ENCODE measurements at places on chromosomes 6 and 20.
A peak's percentile ranks its signal among the peaks of the same experiment; 100 is the strongest.

DNA sequence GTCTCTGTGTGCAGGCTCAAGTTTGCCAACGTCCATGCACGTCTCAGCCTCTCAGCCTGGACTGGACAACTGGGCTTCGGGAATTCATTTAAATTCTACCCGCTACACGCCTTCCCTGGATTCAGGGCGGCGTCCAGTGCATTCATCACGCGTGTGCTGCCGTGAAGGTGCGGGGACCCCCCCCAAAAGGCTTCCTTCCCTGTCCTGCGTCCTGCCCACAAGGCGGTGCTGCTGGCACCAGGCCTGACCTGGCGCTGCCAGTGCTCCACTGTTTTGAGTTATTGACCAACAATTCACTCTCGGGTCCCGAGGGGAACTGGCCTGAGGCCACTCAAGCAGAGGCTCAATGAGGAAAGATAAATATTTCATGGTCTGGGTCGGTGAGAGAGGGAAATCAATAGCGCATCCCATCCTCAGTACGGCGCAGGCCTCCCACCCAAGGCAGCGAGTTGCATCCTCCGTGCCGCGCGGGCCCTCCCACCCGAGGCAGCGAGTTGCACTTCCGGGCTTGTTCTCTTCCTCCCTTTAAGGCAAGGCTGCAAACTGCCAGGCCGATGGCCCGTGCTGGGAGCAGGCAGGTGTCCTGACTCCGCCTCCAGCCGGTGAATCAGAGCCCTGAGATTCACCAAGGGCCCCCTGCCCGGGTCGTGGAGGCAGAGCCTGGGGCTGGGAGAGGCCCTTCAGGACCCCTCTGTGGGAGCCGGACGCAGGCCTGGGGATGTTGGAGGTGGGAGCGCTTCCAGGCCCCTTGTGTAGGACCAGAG, 22.8 kb upstream of the BHLHE23 start:
- no peak for DNase-seq

DNA sequence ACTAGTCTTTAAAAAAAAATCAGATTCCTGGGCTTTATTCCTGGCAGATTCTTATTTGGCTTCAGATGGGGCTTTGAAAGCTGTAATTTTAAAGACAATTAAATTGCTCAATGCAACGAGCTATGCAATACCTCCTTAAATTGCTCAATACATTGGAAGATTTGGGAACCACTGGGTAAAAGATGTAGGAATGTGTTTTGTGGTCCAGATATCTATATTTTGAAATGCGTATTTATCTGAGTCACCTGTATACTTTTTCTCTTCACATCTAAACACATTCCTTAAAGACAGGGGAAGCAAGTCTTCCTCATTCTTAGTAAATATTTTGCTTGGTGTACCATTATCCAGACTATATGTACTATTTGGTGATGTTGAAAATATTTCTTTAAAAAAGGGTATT, 29.6 kb upstream of the MAP7 start:
- no peak for DNase-seq

DNA sequence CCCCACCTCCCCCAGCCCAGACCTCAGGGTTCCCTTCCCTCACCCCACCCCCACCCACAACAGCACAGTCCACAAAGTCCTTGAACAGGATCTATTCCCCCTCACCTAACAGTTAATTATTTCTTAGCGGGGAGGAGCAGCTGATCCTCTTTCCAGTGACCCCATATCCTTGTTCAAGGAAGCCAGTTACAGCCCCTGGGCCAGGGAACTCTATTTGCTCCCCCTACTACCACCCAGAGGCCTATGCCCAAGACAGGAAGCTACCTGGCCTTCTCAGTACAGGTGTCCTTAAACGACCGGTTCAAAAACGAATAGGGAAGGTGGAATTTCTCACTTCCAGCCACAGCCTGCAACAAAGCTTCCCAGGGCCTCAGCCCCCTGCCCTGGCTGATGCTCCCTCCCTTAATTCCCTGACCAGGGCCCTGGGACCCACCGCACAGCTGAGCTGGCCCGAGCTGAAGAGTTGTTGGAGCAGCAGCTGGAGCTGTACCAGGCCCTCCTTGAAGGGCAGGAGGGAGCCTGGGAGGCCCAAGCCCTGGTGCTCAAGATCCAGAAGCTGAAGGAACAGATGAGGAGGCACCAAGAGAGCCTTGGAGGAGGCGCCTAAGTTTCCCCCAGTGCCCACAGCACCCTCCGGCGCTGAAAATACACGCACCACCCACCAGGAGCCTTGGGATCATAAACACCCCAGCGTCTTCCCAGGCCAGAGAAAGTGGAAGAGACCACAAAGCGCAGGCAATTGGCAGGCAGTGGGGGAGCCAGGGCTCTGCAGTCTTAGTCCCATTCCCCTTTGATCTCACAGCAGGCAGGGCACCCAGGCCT, 778 bp downstream of the MCCD1 start:
- no peak for DNase-seq

DNA sequence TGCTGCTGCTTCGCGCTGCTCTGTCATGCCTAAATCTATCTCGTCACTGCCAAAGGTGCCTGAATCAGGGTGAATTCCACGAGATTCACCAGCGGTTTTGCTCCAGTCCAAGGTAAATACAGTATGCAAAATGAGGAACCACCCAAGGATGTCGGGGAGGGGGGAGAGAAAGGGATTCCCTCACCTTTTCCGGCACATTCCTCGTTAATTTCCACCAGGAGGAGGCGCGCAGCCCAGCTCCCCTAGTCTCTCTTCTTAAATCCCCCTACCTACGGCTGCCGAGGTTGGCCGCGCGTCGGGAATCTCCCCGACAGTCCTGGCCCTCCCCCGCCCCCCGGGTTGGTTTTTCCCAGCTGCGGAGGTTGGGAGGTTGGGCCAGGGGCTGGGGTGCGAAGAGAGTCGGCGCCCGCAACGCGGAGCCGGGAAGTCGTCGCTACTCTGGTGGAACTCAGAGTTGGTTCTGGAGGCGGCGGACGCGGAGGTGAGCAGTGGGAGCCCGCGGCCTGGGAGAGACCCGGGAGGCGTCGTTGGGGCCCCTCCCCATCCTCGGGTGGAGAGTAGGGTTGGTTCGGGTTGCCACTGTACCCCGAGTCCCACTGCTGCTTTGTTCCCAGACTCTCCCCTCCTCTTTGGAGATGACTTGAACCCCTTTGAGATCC, at the start of gene TPBG:
TSS of gene TPBG (plus strand) at position 390 of the 659 bp plus-strand sequence. CDS start 1,145 bp downstream, outside the sequence.
- DNase-seq = peak; percentile 69

GRCh38 chr20:47544240-47544639, 42.6 kb downstream of the NCOA3 start:
- DNase-seq = peak; percentile 67

GRCh38 chr20:39429726-39430125, 467.6 kb downstream of the DHX35 start:
- no peak for DNase-seq

DNA sequence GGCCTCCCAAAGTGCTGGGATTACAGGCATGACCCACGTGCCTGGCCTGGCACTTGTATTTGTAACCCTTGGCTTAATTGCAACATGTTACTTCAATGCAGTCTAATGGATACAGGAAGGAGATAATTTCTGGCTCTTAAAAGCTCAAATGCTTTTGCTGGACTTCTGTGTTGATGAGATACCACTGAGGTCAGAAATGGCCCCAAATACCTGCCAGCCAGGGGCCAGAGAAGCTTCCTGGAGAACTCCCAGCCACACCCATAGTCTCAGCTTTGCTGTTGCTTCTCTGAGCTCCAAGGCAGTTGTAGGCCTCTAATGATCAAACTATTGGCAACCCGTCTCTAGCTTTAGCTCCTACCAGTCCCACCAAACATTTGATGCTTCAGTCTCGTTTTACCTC, 14.2 kb upstream of the ZNFX1 start:
- no peak for DNase-seq

- DNase-seq = no peak
These were observed 16.1 kb upstream of the CALHM6 start for GRCh38 chr6:116445102-116445501.

DNA sequence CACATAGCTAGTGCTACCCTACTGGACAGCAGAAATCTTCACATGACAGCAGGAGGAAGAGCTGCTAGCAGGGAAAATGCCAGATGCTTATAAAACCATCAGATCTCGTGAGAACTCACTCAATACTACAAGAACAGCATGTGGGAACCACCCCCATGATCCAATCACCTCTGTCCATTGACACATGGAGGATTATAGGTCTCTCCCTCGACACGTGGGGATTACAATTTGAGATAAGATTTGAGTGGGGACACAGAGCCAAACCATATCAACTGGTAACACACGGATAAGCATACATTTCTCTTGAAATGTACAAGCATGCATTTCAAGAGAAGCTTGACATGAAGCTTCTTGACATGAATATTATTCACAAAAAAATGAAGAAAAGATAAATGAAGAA, 64.1 kb downstream of the MMS22L start:
- DNase-seq = no peak

DNA sequence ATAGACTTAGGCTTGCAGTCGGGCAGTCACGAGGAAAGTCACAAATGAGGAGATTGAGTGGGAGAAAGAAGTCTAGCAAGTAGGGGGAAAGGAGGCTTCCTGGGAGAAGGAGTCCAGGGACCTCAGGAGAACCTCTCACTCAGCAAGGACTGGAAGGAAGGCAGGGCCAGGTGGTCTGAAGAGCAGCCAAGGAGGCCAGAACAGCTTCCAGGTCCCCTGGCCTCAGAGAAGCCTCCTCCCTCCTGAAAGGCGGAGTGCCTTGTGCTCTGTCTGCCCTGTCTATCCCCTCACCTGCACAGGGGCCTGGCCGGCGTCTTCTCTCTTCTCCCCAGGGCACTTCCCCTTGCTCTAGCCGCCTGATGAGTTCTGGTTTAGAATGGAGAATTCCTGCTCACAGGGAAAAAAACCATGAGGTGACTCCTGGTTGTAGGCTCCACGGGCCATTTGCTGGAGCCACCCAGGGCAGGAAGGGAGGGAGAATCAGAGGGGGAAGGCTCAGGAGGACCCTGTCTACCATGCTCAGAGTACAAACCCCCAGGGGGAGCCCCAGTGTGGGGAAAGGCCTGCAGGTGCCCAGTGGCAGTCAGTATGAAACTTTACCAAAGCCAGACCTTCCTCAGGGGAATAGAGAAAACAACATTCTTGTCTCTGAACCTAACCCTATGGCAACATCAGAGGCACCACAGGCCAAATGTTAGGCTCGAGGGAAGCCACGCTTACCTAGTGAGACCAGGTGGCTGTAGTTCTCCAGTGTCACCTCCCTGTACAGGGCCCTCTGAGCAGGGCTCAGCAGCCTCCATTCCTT, 11.2 kb downstream of the ZNF337 start:
- no peak for DNase-seq

DNA sequence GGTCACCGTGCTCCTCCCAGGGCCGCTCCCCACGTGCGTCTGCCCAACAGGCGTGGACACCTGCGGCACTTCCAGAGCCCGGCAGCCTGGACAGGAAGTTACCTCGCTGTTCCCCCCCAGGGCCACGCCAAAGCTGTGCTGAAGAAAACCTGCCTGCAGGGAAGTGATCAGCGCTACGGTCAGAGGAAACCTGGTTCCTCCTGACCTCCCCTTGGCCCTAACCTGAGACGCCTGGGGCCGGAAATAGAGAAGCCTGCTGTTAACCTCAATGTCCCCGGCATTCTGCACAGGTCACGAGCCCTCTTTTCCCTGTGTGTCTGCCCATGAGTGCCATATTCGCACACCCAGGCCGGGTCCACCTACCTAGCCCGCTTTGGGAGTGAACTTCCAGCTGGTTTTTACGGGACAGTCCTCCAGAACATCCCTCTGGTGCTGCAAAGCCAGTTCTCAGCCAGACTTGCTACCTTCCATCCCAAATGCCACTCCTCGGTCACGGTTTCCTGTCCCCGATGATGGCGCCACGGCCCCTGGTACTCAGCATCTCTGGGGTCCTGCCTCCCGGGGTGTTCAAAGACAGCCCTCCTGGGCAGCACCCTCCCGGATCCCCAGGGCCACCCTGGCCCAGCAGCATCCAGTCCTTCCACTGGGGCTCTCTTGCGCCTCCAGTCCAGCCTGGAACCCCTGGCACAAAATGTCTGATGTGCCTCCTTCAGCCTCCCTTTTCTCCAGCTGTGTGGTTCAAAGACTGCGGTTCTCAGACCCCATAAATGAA, 12.0 kb upstream of the IRF4 start:
- no peak for DNase-seq

DNA sequence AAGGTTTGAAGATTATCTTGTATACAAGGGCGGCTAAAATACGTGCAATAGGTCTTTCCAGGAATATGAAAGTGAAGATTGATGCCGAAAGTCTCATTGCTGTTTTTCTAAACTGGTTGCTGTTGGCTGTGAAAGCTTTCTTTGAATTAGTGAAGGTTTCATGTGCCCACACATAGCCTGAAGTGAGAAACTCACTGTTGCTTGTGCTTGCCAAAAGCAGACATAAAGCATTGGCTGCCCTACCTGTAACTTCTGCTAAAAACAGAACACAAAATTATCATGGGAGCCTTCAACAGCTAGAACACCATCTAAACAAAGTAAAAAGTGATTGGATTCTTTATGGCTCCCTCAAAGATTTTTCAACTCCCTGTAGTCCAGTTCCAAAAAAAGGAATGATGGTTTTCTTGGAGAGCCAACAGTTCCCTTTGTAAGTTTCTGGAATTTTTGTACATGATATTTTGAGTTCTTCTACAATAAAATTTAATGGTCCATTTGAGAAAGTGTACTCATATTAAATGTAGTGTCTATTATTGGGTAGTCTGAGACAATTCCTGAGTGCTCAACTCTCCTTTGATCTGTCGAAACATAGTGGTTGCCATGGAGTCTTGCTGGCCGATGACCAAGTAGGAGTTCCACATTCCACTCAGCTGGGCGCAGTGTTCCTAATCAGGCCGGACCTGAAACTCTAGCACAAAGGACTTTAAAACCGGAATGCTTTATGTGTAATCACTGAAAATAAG, 68.5 kb downstream of the PLEKHG1 start:
- peak; percentile 51 for DNase-seq

GRCh38 chr6:148524471-148524882, 181.8 kb downstream of the SASH1 start:
- peak; percentile 78 for DNase-seq

- no peak for DNase-seq
These were observed 42.6 kb downstream of the UQCC2 start for GRCh38 chr6:33668914-33669313.

GRCh38 chr20:6519556-6519955, 247.9 kb upstream of the BMP2 start:
- no peak for DNase-seq

GRCh38 chr20:39518654-39519053, 556.5 kb downstream of the DHX35 start:
- no peak for DNase-seq

DNA sequence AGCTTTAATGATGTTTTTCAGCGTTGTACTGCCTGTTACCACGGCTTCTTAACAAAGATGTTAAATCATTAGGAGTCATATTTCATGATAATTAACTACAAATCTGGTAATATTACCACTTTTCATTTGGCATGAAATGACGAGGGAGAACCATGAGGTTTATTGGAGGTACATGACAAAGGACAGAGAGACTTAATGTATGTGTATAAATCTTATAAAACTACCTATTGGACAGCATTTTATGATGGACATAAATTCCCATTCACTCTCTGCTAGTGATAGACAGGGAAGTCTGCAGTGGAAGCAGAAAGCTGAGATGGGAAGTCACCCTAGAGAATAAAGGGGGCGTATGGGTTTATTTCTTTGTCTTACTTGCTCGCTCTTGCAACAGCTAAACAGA, 949.9 kb upstream of the FLRT3 start:
- DNase-seq = no peak

DNA sequence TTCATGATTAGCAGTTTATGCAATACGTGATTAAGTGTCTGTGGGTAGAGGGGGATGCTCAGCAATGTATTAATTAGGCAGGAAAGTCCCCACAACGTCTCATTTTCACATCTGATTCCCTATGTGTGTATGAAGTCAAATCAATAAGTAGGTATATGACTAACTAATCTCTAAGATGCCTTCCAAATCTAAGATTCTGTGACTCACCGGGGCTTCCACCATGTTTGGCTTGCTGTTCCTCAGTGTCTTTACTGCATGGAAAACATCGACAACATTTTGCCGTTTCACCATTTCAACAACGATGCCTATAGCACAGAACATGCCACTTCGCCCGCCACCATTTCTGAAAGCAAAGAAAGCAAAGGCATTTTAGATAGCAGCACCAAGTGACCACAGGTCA, 72.0 kb upstream of the THEMIS start:
- DNase-seq = no peak

Measured in HFFc6 (cell line).